ENCODE measurements at places on chromosomes 6 and 20.

GRCh38 chr6:42530296-42530695 is 33.5 kb upstream of the UBR2 start:
- DNase-seq: no peak

GRCh38 chr20:17795501-17796071 is 95.8 kb downstream of the BANF2 start:
- DNase-seq: no peak

GRCh38 chr6:37612475-37612874 is 85.2 kb downstream of the MDGA1 start:
- no peak for DNase-seq

DNA sequence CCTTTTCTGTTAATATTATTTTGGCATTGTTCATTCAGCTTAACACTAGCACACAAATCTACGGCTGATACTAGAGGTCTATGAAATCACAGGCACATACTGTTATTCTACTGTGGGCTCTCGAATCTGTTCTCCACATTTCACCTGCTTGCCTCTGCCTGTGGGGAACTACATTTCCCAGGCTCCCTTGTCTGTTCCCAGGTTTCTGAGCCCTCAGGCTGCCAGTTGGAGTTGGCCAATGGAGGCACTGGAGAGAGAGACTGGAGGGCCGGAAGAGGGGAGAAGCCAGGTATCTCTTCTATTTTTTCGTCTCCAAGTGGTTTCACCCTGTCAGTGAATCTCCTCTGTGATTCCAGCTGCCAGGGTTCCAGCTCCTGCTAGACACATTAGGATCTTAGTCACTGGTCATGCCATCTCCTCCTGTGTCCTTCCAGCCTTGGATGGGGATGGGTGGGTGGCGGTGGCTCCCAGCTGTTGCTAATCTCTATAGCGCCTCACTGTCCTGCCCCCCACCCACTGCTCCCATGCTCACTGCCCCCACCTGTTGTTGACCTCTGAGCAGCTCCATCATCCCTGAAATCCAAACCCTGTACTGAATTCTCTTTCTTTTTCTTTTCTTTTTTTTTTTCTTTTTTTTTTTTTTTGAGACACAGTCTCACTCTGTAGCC is 188.2 kb downstream of the LRFN2 start:
- no peak for DNase-seq

All from activated naive CD4-positive, alpha-beta T cell (primary cell).